ENCODE measurements at places on chromosomes 3 and 15.

- DNase-seq: peak; percentile 99
Measured at GRCh38 chr15:32870240-32871033, 152.6 kb downstream of the GREM1 start.

DNA sequence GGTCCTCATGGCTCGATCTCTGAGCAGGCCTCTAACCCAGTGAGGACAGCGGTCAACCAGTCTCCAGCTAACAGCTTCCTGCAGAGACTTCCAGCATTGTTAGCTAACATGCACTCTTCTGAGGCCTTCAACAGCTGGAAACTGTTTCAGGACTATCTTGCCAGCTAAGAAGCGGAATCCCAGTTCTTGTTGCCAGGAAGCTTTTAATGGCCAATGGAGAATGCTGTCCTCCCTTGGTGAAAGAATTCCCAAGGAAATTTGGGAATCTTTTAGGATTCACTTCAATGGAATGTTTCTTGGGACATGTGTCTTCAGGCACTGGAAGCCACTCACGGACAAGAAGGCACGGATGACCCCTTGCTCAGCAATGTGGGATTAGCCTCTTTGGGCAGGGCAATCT lies 91.7 kb downstream of the CEMIP start:
- DNase-seq: no peak

GRCh38 chr15:49122541-49123062 lies 32.8 kb downstream of the COPS2 start:
- no peak for DNase-seq

GRCh38 chr3:104598848-104599511 lies 767.7 kb upstream of the ALCAM start:
- DNase-seq: no peak

DNA sequence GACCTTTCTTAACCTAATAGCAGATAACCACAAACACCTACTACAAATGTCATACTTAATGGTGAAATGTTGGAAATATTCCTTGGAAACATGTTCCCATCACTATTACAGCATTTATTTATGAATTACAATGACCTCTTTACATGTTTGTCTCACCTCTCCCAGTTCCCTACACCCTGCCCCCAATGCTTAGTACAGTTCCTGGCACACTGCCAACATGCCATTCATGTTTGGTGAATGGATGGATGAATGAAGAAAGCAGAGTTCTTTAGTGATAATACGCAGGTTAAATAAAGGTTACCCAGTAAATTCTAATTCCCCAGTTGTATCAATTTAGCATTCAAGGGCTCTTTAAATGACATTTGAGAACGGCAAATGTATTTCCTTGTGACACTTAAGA lies 259.9 kb upstream of the ATP11B start:
- DNase-seq: no peak

- no peak for DNase-seq
Measured at GRCh38 chr15:55494931-55495330, 13.1 kb downstream of the DNAAF4 start.

- no peak for DNase-seq
Measured at GRCh38 chr3:14440531-14441239, 38.3 kb downstream of the SLC6A6 start.

GRCh38 chr3:89025185-89025584 lies 82.2 kb upstream of the EPHA3 start:
- DNase-seq: peak; percentile 2

GRCh38 chr3:89246326-89246725 lies 138.9 kb downstream of the EPHA3 start:
- DNase-seq: no peak

- DNase-seq: peak; percentile 37
Measured at GRCh38 chr15:65071381-65071811, 3.6 kb upstream of the RASL12 start.

DNA sequence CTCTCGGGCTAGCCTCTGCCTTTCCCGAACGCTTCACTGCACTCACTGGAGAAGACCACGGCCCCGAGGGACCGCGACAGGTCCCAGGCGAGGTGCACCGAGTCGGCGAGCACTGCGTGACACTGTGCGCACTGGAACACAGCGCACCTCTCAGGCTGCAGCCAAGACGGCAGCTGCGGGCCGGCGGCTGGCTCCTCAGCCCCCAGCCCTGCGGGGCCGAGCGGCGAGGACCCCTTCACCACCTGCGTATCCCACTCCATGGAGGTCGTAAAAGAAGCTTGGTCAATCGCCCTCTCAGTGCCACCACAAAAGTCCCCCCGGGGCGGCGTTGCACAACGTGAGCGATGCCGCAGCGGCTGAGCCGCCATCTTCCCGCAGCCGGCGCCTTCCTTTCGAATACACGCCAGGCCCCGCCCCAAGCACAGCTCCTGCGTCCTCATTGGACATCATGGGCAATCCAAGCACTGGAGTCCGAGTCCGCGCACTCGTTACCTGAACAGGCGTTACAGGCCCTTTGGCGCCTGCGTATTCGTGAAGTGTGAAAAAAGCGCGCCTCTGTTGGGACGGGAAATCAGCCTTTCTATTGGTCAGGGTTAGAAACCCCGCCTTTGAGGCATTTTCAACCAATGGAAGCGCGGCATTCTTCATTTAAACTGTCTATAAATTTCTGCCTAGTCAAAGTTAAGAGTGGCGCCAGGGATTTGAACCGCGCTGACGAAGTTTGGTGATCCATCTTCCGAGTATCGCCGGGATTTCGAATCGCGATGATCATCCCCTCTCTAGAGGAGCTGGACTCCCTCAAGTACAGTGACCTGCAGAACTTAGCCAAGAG lies at the start of the genes NUSAP1 and OIP5:
TSS of gene NUSAP1 (plus strand) at position 688 of the 832 bp plus-strand sequence. CDS start at position 765, 77 bp downstream.
TSS of gene OIP5 (minus strand) at position 398 of the 832 bp plus-strand sequence. CDS start at position 368, 30 bp downstream.
- DNase-seq: peak; percentile 100

DNA sequence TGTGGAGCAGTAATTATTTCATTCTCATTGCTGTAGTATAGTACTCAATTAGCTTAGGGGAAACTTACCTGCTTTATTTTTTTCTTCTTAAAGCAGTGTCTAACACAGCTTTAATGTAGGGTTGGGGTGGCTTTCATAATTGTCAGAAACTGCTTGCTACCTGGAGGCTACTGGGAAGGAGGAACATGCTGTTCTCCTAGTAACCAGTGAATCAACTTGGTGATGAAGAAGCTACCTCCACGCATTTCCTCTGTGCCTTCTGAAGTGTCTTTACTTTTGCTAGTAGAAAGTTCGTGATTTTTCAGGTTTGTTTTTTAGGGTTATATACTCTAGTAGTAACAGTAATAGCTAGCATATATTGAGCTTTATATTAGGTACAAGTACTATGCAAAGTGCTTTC lies 11.5 kb downstream of the FEM1B start:
- DNase-seq: no peak
